ENCODE measurements at places on chromosomes 16 and 17. TPM values are rescaled to one million over a fixed set of nuclear protein-coding genes. Genes with fewer than 3 reads are reported as not detected.

The TSR1 gene
- total RNA-seq: 51.6 TPM

The ACOX1 gene
- total RNA-seq: 16.6 TPM

The GLIS2 gene
- total RNA-seq: 25.3 TPM

The TEX19 gene
- 0.49 TPM for total RNA-seq

The FBXW10B gene
- total RNA-seq: 2.7 TPM

The PRDM7 gene
- 0.02 TPM for total RNA-seq

The ATP1B2 gene
- 0.27 TPM for total RNA-seq

Data from A549 treated with AZD2906 at 1 μM for 4 hours (cell line).